T-helper 9 cell (primary cell): ENCODE measurements at places on chromosomes 7 and 10.

DNA sequence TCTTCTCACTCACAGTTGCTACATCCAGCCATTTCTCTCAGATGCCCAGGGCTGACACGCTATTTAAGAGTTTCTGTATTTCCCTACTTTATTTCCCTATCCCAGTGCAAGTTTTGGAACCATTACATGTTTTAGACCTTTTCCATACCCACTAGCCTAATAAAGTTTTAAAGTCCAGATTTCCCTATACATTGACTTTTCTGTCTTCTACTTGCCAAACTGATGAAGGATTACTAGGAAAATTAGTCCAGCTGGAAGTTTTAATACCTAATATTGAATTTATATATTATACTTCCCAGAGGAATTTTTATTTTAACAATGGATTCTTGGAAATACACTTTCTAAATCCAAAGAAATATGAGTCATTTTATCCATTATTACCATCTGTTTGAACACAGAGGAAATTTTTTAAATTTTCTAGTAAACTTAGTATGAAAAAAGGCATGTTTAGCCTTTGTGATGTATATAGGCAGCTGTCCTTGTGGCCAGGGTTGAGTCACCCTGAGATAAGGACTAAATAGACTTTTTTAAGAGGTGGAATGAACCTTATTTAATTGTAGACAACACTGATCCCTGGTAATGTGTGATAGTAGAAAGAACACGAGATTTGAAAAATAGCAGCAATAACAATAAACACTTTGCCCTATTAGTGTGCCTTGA, 205.0 kb downstream of the TFEC start:
- no peak for DNase-seq

GRCh38 chr10:76382381-76382851, 951.0 kb downstream of the LRMDA start:
- DNase-seq, result no peak

GRCh38 chr7:26949319-26949718, 84.9 kb upstream of the SKAP2 start:
- DNase-seq, result no peak

DNA sequence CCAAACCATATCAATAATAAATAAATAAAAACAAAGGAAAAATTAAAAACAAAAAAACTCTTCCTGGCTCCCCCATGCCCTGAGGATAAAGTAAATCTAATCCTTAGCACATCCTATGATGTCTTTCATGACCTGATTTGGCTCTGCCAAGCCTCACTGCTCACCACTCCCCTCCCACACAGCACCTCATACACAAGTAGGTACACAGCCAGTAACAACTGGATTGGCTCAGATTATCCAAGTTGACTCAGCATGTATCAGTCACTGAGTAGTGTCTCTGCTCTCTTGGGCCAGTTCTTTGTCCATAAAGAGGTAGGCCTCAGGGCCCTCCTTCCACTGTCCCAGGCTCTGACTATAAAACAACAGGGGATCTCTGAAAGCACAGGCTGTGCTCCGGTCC, 99.6 kb downstream of the STRA8 start:
- DNase-seq, result no peak

- DNase-seq, result no peak
These were observed 134.3 kb upstream of the VWC2 start for GRCh38 chr7:49639068-49639593.

GRCh38 chr10:14648946-14649345, 125.8 kb downstream of the FAM107B start:
- no peak for DNase-seq

DNA sequence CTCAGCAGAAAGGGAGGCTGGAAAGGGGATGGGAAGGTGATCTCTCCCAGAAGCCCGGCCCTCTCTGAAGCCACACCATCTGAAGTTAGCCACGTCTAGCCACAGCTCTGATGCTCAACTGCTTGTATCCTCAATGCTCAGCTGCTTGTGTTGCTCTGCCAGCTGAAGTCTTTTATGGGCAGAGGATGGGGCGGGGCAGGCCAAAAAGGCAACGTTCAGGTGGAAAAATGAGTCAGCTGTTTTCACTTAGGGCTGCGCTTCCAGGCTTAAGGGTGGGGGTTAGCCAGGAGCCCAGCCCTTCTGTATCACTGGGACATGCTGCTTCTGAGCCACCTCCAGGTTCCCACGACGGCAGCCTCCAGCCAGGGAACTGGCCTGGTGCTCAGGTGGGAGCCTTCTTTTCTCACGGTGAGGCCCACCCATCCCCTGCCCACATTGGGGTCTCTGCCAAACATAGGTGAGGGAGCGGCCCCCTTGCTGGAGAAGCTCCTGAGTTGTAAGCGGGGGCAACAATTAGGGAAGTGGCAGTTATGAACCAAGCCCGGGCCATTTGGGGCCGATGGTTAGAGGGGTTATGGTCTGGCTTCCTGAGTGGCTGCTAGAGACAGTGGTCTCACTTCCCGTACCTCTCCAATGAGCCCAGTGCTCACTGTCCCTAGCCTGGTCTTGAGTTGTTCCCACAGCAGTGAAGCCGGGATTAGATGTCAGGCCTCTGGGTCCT, 44.9 kb upstream of the CNPY1 start:
- no peak for DNase-seq

GRCh38 chr7:32868116-32868515, 23.4 kb downstream of the KBTBD2 start:
- DNase-seq, result no peak

DNA sequence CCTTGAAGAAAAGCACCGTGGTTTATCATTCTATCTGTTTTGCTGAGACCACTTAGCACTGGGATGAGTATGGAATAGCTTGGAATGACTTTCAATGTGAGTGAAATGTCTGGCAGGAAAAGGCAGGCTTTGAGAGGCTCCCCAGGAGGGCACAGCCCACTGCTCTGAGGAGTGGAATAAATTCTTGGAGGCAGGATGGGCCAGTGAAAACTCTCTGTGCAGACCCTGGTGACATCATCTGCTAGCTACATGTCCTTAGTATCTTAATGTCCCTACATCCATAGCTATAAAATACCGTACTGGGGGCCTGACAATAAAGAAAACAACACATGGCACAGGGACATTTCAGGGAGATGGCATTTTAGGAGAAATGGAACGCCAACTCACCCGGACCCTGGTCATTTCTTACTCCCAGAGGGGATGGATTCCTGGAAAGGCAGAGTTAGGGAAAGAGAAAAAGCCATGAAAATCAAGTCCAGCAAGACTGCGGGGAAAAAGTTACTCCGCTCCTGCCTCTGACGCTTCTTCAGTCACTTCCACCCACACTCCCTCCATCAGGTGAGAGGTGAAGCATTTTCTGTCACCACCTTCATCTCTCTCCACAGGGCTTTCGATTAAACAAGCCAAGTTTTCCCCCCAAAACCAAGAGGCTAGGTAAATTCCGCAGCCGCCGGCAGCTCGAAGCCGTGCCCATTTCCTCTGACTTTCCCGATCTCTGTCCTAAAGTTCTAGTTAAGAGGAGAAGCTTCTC, 991 bp downstream of the ZNF239 start:
- DNase-seq, result no peak

- DNase-seq, result no peak
These were observed 209.3 kb upstream of the FRMD4A start for GRCh38 chr10:14540062-14540461.

DNA sequence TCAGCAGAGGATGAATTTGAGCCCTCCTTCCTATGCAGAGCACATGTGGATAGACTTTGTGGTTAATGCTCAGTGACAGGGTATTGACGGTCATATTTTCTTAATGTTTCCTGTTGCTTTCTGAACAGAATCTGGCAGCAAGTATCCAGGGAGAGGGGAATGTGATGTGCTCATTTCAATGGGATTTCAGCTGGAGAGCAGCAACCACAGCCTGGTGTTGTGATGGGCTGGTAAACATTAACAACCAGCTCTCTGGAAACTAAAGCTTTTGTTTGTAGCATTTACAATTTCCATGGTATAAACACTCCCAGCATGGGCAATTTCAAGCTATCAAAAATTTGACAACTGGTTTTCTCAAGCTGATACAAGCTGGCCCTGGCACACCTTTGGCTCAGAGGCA, 215.9 kb downstream of the SH2D4B start:
- DNase-seq, result no peak

- no peak for DNase-seq
These were observed 11.2 kb downstream of the GPR146 start for GRCh38 chr7:1055491-1055955.
